Adipocyte (in vitro differentiated cells): ENCODE measurements at places on chromosomes 3 and 15.

- DNase-seq, result no peak
Observed at GRCh38 chr15:27681038-27681437, 418.1 kb downstream of the OCA2 start.

DNA sequence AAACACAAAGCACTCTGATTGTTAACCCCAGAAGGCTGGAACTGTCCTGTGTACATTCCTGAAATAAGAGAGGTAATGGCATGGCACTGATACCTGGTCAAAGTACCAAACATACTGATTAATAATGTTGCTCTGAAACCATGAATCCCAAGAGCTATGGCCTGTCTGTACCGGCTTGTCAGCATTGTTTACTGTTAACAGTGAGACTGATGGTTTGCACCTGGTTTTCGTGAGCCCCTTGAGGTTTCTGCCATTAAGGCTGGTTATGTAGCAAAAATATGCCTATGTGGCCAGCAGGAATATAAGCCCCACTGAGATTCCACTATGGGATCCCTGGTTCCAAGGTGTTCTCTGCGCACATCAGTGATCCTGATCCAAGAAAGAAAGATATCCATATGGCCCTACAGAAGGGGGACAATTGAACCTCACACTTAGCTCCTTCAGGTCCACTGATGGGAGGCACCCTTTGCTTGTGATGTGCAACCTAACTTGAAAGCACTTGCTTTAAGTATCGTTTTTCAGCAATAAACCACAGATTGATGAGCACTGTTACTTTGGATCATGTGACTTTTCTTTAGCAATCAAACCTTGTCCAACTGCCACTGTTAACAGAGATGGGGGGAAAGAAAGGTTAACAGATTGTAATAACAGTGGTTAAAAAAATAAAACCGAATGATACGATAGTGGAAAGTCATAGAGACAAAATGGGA lies 65.2 kb downstream of the TBL1XR1 start:
- DNase-seq, result no peak

GRCh38 chr3:132254076-132254755 lies 63.0 kb upstream of the ACP3 start:
- DNase-seq, result no peak

DNA sequence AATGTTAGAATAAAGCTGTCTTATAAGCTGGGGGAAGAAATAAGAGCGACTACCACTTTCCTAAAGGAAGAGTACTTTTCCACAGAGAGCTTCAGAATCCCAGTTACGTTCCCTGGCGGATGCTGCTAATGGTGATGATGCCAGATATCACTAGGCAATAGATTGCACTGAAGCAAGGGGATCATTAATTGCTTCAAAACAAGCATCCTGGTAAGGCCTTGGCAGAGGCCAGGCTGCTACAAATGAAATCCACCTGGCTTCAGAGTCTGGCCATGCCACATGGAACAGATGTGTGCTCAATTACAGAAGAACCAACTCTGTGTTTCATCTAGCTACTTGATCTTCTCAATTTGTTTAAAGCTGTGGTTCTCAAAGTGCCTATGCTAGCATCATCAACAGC lies 129.2 kb upstream of the IL12A start:
- DNase-seq, result no peak

DNA sequence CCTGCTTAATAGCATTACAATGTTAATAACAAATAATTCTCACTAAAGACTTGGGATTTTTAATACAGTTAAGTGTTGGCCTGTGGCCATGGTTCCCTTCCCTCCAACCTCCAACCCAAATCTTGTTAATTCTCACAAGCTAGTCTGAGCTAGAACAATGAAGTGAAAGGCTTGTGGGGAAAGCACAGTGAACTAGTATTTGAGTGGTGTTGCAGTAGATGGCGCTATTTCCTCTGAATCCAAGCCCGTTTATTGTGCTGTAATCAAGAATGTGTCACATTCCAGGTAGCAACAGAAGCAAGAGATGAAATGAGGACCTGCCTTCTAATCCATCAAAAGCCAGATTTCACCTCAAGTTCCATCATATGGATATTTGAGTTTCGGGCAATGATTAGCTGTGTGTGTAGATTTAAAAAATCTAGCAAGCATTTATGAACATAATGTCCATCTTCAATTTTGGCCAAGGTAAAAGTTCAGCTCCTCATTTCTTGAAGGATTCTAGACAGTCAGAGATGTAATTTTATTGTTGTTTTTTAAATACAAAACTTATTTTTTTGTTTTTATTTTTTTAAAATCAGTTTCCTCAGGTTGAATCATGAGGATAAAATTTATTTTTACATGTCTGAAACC lies 160.7 kb downstream of the SQOR start:
- DNase-seq, result peak; percentile 24

GRCh38 chr3:21839592-21839991 lies 88.6 kb upstream of the ZNF385D start:
- peak; percentile 47 for DNase-seq

DNA sequence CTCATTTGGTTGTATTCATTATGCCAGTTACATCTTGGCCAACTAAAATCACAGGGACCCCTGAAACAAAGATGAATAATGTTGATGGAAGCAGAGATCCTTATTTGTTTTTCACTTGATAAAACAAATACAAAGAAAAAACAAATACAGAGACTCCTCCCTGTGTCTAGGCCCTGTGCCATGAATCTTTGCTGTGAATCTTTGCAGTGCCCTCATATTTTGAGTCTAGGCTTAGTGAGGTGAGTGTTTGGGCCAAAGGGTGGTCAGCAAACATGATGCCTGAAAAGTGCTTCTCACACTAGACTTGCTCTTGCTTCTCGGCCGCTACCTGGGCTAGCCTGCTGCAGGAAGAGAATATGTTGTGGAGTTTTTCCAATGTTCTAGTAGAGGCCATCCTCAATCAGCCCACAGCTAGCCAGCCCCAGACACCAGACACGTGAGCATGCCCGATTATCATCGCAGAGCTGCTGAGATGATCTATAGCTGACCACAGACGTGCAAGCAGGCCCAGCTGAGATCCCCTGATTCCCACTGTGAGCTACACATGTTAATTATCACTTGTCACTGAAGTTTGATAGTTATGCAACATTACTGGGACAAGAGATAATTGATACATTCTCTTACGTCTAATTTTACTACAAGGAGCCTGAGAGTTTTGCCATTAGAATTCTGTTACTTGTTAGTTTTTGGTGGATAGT lies 191.4 kb downstream of the THRB start:
- DNase-seq, result no peak
